ENCODE measurements at places on chromosomes 1 and 21.

- no peak for DNase-seq
Measured at GRCh38 chr1:195604287-195604686, 1004.0 kb downstream of the KCNT2 start.

- DNase-seq: no peak
Measured at GRCh38 chr1:185663771-185664296, 70.4 kb upstream of the HMCN1 start.

- DNase-seq: no peak
Measured at GRCh38 chr1:192620071-192620635, 15.8 kb upstream of the RGS13 start.

DNA sequence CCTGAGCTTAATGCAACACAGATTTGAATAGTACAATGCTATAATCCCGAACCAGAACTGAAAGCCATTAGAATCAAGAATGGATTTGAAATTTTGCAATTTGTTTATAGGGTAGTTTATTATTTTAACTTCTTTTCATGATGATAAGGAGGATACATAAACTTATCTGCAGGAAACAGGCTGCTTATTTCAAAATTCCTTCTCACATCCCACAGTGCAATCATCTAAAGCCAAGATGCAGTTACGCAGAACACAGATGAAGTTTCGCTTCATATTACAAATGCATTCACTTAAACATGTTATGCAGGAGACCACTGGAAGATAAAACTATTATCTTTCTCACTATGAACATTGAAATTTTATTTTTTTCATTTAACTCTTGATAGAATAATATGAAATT lies 1019.6 kb downstream of the PLA2G4A start:
- DNase-seq: no peak

GRCh38 chr21:33687634-33688033 lies 45.3 kb downstream of the ITSN1 start:
- no peak for DNase-seq

GRCh38 chr1:34696230-34696629 lies 58.6 kb upstream of the GJB5 start:
- no peak for DNase-seq

- DNase-seq: no peak
Measured at GRCh38 chr1:197418693-197419092, 150.6 kb downstream of the CRB1 start.
